ENCODE measurements at places on chromosomes 12 and 14.

GRCh38 chr12:105761075-105761474, 377.7 kb downstream of the NUAK1 start:
- DNase-seq: peak; percentile 59

GRCh38 chr12:30973175-30973574, 46.6 kb downstream of the TSPAN11 start:
- DNase-seq: no peak

GRCh38 chr12:52362118-52362726, 5.1 kb downstream of the KRT85 start:
- no peak for DNase-seq

- no peak for DNase-seq
Measured at GRCh38 chr12:117461732-117462131, 100.3 kb upstream of the NOS1 start.

- DNase-seq: no peak
Measured at GRCh38 chr14:93113678-93114067, 2.1 kb downstream of the ITPK1 start.

GRCh38 chr14:71686677-71687076, 245.6 kb upstream of the RGS6 start:
- no peak for DNase-seq

- DNase-seq: no peak
Measured at GRCh38 chr14:54676812-54677708, 110.1 kb downstream of the SAMD4A start.

GRCh38 chr14:69741055-69741454, 25.9 kb upstream of the SRSF5 start:
- DNase-seq: no peak
